Trophoblast cell (in vitro differentiated cells and primary cell): ENCODE measurements at places on chromosomes 4 and X.

- no peaks in the 10 kb centered on the region for H3K27me3 ChIP-seq
- H3K4me1 ChIP-seq: no peaks in the 10 kb centered on the region
- H3K36me3 ChIP-seq: no peaks in the 10 kb centered on the region
These were observed 218.4 kb upstream of the HCCS start for GRCh38 chrX:10892621-10893225.

GRCh38 chrX:22357621-22358020 lies 84.9 kb downstream of the CBLL2 start:
- no peaks in the 10 kb centered on the region for H3K27me3 ChIP-seq
- no peaks in the 10 kb centered on the region for H3K36me3 ChIP-seq
- no peak for DNase-seq
- no peaks in the 10 kb centered on the region for H3K4me1 ChIP-seq

DNA sequence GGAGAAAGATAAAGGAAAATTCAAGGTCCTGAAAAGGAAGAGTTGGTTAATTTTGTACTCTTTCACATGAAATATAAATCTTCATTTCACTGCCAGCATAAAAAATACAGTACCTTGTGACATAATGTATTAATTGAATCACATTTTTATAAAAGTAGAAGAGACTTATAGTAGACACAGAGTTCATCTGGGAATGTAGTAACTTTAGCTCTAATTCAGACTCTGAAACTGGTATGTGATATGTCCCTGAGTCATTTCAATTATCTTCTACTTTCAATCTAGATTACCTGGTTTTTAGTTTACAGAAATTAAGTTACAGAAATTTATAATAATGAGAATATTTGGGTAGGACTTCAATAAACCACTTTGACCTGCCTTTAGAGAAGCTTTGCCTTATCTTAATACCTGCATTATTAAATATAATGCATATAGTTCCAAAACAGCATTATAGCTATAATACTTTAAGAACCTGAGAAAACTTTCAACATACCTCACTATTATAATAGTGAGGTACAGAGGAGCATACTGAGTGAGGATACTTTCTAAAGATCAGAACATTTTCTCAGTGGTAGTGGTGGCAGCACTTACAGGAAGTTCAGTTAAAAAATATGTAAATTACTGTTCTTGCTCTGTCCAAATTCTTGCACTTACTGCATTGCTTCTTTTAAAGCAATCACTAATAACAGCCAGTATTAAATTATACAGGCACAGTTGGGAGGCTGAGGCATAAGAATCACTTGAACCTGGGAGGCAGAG lies 11.2 kb downstream of the NEK1 start:
- H3K27me3 ChIP-seq: no peaks in the 10 kb centered on the region
- no peaks in the 10 kb centered on the region for H3K36me3 ChIP-seq
- DNase-seq: no peak
- H3K27ac ChIP-seq: no peak overlapping the region

DNA sequence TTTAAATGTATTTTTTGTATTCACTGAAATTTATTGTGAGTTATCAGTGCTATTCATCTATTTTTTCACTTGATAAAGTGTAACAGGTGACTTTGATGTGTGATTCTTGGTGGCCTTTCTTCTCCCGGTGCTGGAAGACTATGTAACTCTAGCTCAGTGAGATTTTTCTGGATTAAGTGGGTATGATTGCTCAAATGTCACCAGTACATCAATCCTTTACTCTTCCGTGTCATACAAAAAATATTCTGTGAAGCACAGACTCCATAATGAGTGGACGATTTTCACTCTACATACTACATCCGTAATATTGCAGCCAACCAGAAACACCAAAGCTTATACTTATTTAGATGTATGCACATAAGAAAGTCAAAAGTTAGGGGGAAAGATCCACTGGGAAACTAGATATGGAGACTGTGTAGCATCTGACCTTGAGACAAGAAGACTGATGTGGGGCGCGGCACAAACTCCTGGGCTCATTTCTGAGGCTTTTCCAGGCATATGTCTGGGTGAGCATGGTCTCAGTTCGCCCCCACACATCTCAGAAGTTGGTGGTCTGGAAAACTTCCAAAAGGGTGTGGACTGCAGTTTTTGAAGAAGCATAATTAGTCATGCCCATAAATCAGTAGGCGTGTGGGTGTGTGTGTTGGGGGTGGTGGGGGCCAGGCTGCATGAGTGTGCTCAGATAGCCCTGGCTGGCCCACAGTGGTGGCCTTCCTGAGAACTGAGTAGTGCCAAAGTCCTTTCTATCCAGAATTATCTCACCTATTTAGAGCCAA lies 53.9 kb upstream of the TENM3 start:
- peak overlapping the region; percentile 68 for H3K27ac ChIP-seq
- H3K4me3 ChIP-seq: no peak overlapping the region
- no peak for DNase-seq
- peaks cover 9% of the 10 kb centered on the region for H3K4me1 ChIP-seq

GRCh38 chr4:139501117-139501516 lies 47.2 kb downstream of the RAB33B start:
- H3K4me3 ChIP-seq: no peak overlapping the region
- no peaks in the 10 kb centered on the region for H3K36me3 ChIP-seq
- peaks cover 4% of the 10 kb centered on the region for H3K4me1 ChIP-seq
- no peaks in the 10 kb centered on the region for H3K27me3 ChIP-seq
- DNase-seq: no peak

- no peak for DNase-seq
- no peaks in the 10 kb centered on the region for H3K4me1 ChIP-seq
- H3K27me3 ChIP-seq: no peaks in the 10 kb centered on the region
- H3K4me3 ChIP-seq: no peak overlapping the region
- no peaks in the 10 kb centered on the region for H3K36me3 ChIP-seq
These were observed 11.1 kb downstream of the CYSLTR1 start for GRCh38 chrX:78316265-78316664.

DNA sequence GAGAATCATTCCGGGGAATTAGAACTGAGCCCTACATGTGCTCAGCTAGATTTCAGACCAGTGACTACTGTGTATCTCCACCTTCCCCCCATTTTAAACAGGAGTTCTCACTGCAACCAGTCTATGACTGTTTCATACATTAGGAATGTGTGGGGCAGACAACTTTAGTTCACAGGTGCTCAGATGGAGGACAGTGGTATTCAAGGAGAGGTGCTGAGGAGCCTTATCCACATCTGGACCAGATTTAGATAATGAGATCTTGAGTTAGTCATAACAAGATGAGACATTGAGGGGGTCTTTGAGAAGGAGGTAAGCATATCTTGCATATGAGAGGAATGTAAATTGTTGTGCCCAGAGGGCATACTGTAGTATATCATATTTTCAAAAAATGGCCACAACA lies 32.8 kb upstream of the RELL1 start:
- peak; percentile 52 for DNase-seq
- H3K36me3 ChIP-seq: no peaks in the 10 kb centered on the region
- H3K27ac ChIP-seq: no peak overlapping the region
- H3K27me3 ChIP-seq: no peaks in the 10 kb centered on the region
- H3K4me3 ChIP-seq: no peak overlapping the region

- H3K4me1 ChIP-seq: no peaks in the 10 kb centered on the region
- no peaks in the 10 kb centered on the region for H3K36me3 ChIP-seq
- DNase-seq: no peak
- no peaks in the 10 kb centered on the region for H3K27me3 ChIP-seq
- no peak overlapping the region for H3K27ac ChIP-seq
These were observed 46.6 kb downstream of the SLC39A8 start for GRCh38 chr4:102298716-102299115.

DNA sequence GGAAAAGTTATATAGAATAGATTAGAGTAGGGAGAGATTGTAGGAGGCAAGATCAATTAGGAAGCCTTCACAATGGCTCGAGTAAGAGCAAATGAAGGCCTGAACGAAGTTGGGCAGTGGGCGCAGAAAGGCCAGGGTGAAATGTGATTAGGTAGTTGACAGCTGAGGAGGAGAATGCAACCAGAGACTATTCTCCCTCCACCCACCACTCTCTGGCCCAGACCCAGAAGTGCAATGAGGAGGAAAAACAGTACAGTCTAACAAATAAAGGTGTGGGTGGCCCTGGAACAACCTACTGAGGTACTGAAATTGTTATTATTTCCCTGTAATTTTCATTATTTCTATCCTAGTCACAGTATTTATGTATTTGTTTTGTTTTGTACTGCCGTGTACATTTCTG lies 176.7 kb downstream of the SLC39A8 start:
- no peaks in the 10 kb centered on the region for H3K27me3 ChIP-seq
- no peaks in the 10 kb centered on the region for H3K36me3 ChIP-seq
- H3K4me3 ChIP-seq: no peak overlapping the region
- no peak overlapping the region for H3K27ac ChIP-seq

DNA sequence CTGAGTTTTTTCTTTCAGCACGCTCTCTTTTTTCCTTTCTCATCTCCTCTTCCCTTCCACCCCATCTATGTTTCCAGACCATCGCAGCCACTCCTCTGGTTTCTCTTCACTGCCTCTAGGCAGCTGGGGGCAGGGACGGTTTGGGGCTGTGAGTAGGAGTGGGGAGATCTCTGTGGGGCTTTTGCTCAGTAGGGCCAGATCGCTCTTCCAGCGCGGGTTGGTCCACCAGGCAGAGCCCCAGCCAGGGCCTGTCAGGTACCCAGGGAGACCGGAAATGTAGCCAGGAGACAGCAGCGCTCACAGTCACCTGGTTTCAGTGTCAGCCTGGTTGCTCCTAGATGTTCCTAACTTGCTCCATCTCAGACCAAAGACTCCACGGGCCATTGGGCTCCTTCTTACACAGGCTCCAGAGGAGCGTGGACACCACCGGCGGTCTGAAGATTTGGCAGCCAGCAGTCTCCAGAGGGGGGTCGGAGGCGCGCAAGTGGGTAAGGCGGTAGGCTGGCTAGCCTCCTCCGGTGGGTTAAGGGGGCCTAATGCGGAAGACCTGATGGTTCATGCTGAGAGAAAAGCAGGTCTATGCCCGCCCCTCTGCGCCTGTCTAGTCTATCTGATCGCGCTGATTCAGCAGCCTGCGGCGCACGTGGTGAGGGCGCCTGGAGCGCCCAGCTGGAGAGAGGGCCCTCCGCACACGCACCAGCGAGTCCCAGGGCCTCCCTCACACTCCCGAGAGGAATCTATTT lies 1.8 kb downstream of the FGF5 start:
- H3K27me3 ChIP-seq: peaks cover 43% of the 10 kb centered on the region
- H3K36me3 ChIP-seq: no peaks in the 10 kb centered on the region
- H3K4me1 ChIP-seq: peaks cover 15% of the 10 kb centered on the region
- no peak overlapping the region for H3K27ac ChIP-seq

- no peak overlapping the region for H3K4me3 ChIP-seq
- H3K27ac ChIP-seq: no peak overlapping the region
- DNase-seq: no peak
These were observed 70.6 kb downstream of the FAM193A start for GRCh38 chr4:2606960-2607506.

- H3K4me3 ChIP-seq: no peak overlapping the region
- no peaks in the 10 kb centered on the region for H3K36me3 ChIP-seq
- H3K4me1 ChIP-seq: no peaks in the 10 kb centered on the region
- DNase-seq: peak; percentile 27
These were observed 31.7 kb downstream of the USP9X start for GRCh38 chrX:41116948-41117347.

GRCh38 chr4:163764569-163764968 lies 270.1 kb downstream of the TMA16 start:
- H3K4me1 ChIP-seq: no peaks in the 10 kb centered on the region
- no peaks in the 10 kb centered on the region for H3K36me3 ChIP-seq
- no peak for DNase-seq

GRCh38 chr4:140242357-140243277 lies 88.6 kb upstream of the MAML3 start:
- no peaks in the 10 kb centered on the region for H3K36me3 ChIP-seq
- DNase-seq: no peak
- no peak overlapping the region for H3K4me3 ChIP-seq
- peaks cover 12% of the 10 kb centered on the region for H3K4me1 ChIP-seq
- no peaks in the 10 kb centered on the region for H3K27me3 ChIP-seq
- H3K27ac ChIP-seq: no peak overlapping the region

DNA sequence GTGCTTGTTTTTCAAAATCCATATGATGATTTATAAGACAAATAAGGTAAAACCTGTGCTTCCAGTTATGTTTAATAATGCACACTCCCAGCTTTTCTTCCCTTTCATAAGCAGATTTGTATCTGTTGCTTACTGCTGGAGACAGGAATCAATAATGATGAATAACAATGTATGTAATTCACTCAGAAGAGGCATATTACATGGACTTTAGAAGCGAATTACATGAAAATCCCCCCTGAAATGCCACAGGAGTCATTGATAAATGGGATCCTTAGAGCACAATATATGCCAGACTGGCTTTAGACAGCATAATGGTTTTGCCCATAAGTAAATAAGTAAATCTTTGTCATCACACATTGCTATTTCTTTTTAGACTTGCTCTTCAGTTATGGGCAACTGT lies 892.3 kb downstream of the CCSER1 start:
- H3K4me3 ChIP-seq: no peak overlapping the region
- H3K27ac ChIP-seq: no peak overlapping the region
- no peaks in the 10 kb centered on the region for H3K36me3 ChIP-seq

DNA sequence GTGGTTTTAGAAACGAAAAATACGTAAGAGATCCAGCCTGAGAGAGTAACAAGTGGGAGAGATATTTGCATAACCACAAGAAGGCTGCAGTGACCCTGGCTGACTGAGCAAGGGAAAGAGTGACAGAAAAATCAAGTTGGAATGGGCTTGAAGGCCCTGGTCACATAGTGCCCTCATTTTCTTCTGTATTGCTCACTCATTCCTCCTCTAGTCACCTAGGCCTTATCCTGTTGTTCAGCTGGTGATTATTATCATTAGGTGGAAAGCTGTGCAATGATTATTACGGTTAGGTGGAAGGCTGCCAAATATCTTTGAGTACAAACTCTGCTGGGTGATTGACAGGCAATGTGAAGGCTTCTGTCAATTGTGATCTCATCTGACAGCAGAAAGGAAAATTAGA lies 2384.1 kb downstream of the PCDH7 start:
- H3K27ac ChIP-seq: no peak overlapping the region
- peak; percentile 65 for DNase-seq
- H3K27me3 ChIP-seq: no peaks in the 10 kb centered on the region
- H3K4me1 ChIP-seq: no peaks in the 10 kb centered on the region

- no peaks in the 10 kb centered on the region for H3K4me1 ChIP-seq
- DNase-seq: no peak
- no peaks in the 10 kb centered on the region for H3K36me3 ChIP-seq
- no peak overlapping the region for H3K4me3 ChIP-seq
- no peak overlapping the region for H3K27ac ChIP-seq
These were observed 37.2 kb downstream of the CNGA2 start for GRCh38 chrX:151771726-151772125.

DNA sequence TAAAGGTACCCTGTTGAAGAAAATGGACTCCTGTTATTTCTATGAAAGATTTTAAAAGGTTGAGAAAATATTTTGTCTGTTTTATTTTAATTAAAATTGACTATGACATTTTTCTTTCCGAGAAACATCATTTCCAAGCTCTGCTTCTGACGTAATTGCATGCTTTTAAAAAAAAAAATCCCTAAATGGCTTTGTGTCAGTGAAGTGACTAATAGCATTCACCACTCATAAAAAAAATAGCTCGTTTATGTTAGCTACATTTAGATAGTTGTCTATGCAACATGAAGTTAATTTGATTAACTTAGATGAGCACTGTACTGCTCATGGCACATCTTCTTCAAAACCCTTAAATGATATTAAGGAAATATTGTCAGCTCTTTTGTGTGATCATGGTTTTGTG lies 105.1 kb upstream of the KLHL13 start:
- no peaks in the 10 kb centered on the region for H3K4me1 ChIP-seq
- no peaks in the 10 kb centered on the region for H3K27me3 ChIP-seq
- no peak overlapping the region for H3K4me3 ChIP-seq
- H3K36me3 ChIP-seq: no peaks in the 10 kb centered on the region
